ENCODE measurements at places on chromosomes 7 and 10.

- no peak for DNase-seq
Observed at GRCh38 chr7:95367606-95368005, 28.6 kb downstream of the PON3 start.

DNA sequence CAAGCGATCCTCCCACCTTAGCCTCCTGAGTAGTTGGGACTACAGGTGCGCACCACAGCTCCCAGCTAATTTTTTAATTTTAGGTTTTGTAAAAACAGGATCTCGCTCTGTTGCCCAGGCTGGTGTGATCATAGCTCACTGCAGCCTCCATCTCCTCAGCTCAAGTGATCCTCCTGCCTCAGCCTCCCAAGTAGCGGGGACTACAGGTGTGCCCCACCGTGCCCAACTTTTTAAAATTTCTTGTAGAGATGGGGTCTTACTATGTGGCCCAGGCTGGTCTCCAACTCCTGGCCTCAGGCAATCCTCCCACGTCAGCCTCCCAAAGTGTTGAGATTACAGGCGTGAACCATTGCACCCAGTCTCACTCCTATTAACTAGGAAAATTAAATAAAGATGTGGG is 7.5 kb downstream of the TMEM225B start:
- no peak for DNase-seq

GRCh38 chr7:104415700-104416099 is 87.3 kb downstream of the LHFPL3 start:
- no peak for DNase-seq

- no peak for DNase-seq
Observed at GRCh38 chr7:149509774-149510173, 12.2 kb upstream of the ZNF746 start.

GRCh38 chr10:97079448-97079847 is 106.3 kb downstream of the SLIT1 start:
- DNase-seq: no peak

DNA sequence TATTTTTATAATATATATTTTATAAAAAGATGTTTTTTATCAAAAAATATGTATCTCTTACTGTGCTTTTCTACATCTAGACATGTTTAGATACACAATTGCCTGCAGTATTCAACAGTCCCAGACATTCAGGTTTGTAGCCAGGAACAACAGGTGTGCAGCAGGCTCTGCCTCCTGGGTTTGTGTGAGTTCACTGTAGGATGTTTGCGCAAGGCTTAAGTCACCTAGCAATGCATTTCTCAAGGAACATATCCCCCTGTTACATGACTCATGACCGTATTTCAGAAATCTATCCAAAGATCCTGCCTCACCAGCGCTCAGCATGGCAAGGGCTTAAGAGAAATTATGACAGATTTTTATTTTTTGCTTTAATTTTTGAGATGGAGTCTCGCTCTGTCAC is 41.5 kb downstream of the PITRM1 start:
- DNase-seq: no peak

DNA sequence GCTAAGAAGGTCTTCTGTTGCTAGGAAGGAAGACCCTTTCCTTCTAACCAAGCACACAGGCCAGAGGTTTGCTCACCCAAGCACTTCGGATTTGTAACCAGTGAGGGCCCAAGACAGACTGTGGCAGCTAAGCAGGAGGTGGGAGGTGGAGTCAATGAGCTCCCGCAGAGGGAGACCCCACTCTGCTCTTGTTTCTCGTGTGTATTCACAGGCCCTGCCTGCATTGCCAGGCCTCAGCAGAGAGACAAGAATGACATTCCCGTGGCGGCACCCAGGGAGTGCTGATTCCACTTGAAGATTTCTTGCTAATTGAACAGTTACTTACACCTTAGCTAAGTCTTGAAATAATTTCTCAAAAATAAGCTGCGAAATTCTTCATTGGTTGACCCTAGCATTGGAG is 13.4 kb downstream of the PKD1L1 start:
- DNase-seq: no peak

- DNase-seq: no peak
Observed at GRCh38 chr10:88820748-88821401, 18.3 kb downstream of the LIPM start.

GRCh38 chr7:69260023-69260422 is 338.3 kb upstream of the AUTS2 start:
- no peak for DNase-seq

DNA sequence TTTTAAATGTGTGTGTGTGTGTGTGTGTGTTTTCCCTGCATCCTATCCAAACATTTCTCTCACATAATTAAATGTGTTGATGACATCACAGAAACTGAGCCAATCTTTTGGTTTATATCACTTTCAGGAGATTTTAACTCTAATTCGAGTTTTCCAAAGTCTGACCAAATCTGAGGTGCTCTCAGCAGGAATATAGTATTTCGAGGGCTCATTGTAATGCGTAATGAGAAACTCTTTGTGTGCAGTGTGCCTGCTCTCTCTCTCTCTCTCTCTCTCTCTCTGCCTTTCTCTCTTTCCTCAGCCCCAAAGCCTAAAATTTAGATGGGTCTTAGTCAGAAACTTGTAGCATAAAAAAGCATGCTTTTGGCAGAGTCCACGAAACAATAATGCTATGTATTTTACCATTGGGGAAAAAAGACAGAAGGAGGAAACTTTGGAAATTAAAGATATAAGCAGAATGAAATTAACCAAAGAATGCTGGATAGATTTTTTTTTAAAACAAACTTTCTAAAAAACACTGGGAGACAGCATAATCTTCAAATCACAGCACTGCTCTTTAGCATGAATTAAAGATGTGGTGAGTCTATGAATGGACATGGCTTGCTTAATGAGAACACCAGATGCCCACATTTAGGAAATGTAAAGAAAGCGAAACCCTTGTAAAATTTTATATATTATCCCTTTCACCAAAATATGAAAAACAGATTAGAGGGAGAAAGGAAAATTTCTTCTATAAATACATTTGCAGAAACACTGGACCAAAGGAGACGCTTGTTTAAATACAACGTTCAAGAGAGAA is 206.8 kb upstream of the HABP2 start:
- no peak for DNase-seq

All from CD4-positive, alpha-beta T cell treated with Interleukin-4 for 1 hour (primary cell).